GM06990 (cell line): ENCODE measurements at places on chromosomes 11 and 22.
A peak's percentile ranks its signal among the peaks of the same experiment; 100 is the strongest.

GRCh38 chr11:37422511-37422910 lies 824.5 kb upstream of the RAG2 start:
- DNase-seq, result no peak

DNA sequence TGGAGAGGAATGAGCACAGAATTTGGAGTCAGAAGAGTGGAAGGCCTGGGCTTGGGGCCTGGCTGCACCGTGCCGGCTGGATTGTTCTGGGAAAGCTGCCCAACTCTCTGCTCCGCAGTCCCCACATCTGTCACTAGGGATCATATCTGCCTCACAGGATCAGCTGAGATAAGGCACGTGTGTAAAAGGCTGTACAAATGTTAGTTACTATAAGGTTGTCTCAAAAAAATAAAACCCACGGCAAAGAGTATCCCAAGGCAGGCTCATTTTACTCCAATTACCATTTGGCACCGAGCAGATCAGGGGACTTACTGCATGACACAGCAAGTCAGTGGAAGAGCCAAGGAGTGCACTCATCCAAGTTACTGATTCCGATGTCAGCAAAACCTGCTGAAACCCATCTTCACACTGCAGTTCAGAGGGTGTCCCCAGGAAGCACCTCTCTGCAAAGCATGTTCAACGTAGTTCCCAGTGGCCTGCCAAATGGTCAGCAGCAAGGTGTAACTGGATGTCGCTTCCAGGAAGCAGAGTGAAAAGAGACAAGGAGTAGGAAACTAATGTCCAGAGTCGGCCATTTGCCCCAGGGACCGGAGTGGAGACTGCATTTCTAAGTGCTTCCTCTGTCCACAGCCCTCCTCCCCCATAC lies 18.1 kb upstream of the MRTFA start:
- DNase-seq, result no peak

- no peak for DNase-seq
These were observed 496 bp upstream of the TRAF6 start for GRCh38 chr11:36510594-36510942.

GRCh38 chr11:130162733-130163132 lies 3.2 kb downstream of the ST14 start:
- no peak for DNase-seq

DNA sequence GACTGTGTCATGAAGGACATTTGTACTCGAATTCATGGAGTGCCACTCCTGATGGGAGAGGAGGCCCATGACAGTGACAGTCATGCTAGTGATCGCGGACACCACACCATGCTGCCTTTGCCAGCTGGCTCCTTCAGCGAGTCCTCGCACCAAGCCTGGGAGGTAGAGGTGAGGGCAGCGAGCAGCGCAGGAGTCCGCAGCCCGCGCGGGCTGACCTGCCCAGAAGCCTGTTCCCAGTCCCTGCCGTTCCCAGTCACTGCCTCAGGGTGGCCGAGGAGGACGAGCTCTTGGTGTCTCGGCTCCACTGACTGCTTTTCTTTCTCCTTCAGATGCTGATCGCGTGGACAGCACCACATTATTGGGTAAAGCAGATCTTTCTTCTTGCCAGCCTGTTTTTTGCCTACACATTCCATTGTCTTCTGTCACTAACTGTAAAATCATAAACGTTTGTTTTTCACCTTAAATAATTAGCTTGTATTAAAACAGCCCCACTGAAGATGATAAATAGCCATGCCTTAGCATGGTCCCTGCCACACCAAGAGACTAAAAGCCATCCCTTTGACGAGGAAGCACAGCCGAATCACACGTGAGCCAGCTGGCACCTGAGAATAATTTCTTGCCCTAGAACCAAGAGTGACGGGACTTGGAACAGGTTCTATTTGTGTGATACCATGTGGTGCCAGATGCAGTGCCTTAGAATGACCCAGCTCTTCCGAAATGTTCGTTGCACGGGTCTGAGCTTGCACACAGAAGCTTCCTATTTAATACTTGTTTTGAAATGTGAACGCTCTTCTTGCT lies 25.5 kb downstream of the FAM118A start:
- DNase-seq, result no peak

DNA sequence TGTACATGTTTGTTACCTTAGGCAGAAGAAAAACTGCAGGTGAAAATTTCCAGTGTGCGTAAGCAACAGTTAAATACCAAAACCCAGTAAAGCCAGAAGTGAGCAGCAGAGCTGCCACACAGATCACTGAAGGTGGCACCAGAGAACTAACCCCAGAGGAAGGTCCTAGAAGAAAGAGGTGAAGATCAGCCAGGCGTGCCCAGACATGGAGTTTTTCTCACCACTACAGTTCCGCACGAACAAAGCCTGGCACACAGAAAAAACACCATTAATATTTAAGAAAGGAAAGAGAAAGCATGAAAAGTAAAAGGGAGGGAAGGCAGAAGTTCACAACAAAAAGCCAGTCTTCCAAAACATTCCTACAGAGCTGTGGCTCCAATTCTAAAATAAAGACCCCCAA lies 60.7 kb downstream of the STK33 start:
- peak; percentile 48 for DNase-seq
